ENCODE measurements at places on chromosomes 1 and 21.

DNA sequence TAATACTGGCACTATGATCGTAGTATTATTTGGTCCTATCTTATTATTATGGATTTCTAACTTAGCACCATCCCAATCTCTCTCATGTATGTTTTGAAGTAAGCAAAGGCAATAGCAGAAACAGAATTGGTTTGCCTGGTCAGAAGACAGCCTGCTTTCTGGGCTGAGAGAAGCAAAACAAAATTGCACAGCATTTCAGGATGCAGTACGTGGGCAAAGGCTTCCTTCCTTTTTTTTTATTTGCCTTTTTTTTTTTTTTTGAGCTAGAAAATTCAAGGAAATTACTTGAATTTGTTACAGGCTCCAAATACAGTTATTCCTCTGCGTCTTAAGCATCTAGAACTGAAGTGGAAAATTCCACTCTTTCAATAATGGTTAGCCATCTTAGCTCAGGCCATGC, 8.8 kb downstream of the CDA start:
- DNase-seq = no peak

- no peak for DNase-seq
These were observed 146.9 kb upstream of the IRF2BP2 start for GRCh38 chr1:234756857-234757256.

- no peak for DNase-seq
These were observed 1.2 kb downstream of the LMNA start for GRCh38 chr1:156115514-156116374.

GRCh38 chr1:180192172-180192571, 37.5 kb downstream of the QSOX1 start:
- no peak for DNase-seq

DNA sequence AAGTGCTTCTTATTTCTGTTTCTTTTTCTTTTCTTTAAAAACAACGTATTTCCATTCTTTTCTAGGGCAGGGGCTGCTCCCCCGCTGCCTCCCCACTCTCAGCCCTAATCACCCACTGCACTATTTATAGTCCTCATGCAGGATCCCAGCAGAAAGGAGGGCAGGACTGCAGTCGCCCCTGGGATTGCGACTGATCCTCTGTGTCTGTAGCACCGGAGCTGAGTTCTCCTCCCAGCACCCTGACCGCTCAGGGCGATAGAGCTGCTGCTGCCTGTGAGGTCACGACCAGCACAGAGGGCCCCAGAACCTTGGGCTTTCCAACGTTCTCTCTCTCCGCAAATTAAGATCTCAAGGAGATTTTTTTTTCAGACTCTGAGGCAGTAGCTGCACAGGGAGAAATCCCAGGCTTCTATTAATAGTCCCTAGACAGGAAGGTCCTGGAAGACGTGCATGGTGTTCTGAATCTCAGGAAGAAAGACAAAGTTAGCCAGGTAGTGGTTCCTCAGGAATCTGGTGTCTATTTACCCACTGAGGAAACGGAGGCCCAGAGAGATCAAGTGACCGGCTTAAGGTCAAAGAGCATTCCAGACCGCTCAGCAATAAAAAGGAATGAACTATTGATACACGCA, 46.8 kb downstream of the PRAMEF20 start:
- DNase-seq = no peak

DNA sequence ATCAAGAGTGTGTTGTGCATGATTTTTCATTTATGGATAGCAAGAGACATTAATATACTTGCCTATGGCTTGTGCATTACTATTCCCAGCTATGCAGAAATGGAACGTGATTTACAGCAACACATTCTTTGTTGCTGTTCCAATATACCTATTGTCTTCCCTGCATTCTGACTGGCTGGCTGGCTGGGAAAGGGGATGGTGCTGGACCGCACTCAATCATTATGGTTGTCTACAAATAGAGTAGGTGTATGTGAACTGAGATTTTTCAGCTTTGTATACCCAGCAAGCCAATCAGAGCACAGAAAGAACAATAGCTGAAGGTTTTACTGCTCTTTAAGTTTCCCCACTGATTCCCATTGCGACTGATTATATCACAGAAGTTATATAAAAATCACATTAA, 167.5 kb downstream of the ATG4C start:
- no peak for DNase-seq

DNA sequence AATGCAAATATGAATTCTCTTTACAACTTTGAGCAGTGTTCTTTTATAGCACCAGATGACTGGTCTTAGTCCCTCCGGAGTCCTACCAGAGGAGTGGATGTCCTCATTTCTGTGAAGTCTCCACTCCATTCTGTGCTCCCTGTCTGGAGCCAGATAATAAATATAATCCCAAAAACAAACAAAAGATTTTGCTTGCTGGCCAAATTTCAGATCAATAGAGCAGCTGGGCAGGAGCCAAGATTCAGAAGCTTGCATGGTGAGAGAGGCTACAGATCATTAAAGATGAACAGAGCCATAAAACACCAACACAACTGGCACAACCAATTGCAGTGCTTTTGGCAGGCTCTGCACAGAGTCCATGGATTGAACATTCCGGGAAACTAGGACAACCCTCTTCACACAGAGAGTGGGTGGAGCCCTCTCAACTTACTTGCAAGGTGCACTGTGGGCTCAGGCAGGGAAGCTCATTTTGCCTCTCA, 231.5 kb upstream of the SNX7 start:
- no peak for DNase-seq

- DNase-seq = no peak
These were observed at the start of gene C4BPB for GRCh38 chr1:207088701-207089626. Gene C4BPB (plus strand): TSS chr1:207088860. CDS start chr1:207089532, 672 bp downstream.

- DNase-seq = no peak
These were observed 49.0 kb downstream of the MAGI3 start for GRCh38 chr1:113439277-113439670.

DNA sequence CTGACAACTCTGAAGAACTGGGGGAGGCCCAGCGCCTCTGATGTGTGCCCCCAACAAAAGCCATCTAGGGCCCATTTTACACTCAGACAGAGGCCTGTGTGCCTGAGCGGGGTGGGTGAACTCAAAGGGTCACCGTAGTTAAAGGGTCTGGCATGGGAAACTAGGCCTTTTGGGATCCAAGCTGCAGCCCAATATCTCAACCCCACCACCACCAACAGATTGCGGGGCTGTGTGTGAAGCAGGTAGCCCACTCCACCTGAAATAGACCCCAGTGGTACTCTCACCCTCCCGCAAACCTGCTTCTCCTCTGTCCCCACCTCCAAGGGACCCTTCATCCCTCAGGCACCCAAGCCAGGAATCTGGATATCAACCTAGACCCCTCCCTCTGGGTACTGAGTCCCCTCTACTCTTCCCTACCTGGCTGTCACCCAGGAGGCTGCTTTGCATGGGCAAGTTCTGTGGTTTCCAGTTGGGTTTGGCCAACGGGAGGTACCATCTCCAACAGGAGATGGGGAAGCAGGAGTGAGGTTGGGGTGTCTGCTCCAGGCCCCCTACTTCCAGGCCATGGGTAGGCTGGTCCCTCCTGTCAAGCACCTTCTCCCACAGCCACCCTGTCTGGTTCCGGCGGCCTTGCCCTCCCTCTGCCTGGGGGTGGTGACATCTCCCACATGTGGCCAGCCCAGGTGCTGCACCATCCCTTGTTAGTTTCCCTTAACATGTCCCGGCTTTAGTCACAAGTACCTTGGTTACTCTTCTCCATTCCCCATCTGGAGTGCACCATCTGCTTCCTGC, 35.2 kb upstream of the LRP8 start:
- no peak for DNase-seq

DNA sequence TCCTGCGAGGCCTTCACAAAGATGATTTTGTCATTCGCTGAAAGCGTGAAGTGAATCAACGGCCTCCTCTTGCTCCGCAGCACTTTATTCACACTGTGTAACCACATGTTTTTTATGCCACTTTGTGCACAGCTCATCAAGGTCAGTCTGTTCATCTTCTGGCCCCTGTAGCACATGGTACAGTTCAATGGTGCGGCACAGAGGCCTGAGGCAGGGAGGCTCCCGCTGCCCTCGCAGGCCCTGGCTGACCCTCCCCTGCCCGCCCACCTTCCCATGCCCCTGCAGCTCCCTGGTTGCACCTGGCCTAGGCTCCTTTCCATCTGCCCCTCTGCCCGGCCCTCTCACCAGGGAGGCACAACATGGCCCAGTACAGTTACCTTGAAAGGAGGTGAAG, 87.5 kb downstream of the CD247 start:
- no peak for DNase-seq

GRCh38 chr21:43864962-43865539, at the start of gene AGPAT3:
Gene AGPAT3 (plus strand): TSS chr21:43865223. CDS start chr21:43959682, 94,459 bp downstream.
- DNase-seq = no peak

DNA sequence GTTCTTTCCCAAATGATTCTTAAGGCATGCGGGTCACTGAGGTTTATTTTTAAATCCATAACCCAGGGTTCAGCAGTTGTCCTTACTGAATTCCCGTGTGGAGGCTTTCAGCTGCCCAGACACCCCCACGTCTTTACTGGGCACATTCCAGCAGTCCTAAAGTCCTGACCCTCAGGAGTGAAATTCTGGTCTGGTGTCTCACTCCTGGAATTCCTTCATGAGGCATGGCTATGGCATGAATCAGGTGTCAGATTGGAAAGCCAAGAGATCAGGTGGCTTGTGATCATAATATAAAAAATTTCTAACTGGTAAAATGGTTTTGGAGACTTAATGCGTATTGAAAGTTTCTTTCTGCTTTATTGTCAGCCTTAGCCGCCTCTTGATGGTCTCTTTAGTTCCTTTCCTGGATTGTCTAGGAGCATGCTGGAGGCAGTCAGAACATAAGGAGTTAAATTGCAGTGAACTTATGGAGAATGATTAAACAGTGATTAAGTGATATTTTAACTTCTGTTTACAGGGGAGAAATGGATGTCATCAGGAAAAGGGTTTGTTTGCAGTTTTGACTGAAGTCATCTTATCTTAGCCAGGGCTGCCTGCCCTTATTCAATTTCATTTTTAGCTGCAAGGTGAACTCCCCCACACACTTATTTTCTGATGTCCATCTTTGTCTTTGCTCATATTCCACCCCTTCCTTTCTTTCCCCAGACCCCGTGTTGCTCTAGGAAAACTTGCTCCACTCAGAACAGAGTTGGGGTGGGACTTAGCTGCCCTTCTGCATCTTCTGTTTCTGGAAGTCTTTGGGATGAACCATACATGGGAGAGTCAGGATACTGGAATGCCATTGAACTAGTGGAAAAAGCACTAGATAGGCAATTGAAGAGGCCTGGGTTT, 25.7 kb upstream of the MACF1 start:
- no peak for DNase-seq

DNA sequence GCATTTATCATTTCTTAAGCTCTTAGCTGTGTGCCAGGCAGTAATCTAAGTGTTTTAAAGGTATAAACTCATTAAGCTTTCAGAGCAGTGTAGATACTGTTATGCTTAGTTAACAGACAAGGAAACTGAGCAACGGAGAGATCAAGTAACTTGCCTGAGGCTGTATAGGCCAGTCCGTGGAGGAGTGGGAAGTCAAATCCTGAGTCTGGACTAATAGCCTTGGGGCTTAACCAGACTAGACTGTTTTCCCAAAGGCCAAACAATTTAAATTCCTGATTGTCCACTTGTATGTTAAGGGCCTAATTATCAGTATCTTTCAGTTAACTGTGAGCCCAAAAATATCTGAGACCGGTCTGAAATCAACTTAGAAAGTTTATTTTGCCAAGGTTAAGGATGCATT, 2.6 kb downstream of the IFNAR1 start:
- no peak for DNase-seq

DNA sequence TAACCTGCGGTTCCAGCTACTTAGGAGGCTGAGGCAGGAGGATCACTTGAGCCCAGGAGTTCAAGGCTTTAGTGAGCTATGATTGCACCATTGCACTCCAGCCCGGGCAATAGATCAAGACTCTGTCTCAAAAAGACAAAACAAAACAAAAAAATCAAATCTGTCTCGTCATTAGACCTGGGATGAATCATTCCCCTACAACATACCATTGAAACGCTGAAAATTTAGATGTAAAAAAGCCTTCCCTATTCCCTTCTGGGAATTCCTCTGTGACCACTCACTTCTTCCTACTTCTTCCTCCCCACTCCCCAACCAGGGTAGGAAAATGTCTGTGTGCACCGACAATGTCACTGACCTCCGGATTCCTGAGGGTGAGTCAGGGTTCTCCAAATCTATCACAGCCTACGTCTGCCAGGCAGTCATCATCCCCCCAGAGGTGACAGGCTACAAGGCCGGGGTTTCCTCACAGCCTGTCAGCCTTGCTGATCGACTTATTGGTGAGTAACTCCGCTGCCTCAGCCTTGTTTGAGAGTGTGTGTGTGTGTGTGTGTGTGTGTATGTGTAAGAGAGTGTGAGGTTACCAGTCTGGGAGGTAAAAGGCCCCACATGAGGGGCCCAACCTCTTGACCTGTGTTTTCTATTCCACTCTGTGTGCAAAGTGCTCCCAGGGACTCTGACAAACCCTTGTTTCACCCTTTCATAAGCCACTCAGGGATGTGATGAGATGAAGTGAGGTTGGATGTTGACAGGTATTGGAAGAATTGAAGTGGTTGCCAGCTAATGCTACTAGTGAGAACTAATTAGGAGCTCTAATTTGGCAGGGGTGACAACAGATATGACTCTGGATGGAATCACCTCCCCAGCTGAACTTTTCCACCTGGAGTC, 16.3 kb upstream of the SARS1 start:
- no peak for DNase-seq

DNA sequence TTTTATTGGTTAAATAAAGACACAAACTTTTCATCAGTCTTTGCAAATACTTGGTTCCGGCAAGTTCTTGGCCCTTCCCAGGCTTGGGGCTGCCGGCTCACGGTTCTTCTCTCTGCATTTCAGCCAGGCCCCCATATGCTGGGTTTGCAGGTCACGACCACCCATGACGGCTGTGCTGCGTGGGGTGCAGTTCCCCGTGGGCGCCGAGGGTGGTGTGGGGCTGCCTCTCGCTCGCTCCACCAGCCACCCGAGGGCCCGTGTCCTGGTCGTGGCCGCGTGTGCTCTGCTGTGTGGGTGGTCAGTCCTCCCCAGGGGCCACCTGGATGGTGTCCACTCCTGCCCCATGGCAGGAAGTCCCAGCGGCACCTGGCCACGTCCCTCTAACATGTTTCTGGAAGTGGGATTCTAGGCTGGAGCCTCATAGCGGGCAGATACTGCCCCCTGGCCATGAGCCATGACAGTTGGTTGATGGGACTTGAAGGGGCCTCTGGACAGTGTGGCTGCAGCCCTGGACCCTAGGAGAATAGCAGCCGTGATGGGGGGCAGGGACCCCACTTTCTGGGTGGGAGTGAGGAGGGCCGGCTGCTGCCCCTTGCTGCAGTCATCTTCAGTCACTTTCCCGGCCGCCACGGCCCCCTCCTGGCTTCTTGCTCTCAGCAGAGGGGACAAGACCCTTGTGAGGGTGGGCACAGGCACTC, 46.3 kb downstream of the SKI start:
- DNase-seq = no peak

DNA sequence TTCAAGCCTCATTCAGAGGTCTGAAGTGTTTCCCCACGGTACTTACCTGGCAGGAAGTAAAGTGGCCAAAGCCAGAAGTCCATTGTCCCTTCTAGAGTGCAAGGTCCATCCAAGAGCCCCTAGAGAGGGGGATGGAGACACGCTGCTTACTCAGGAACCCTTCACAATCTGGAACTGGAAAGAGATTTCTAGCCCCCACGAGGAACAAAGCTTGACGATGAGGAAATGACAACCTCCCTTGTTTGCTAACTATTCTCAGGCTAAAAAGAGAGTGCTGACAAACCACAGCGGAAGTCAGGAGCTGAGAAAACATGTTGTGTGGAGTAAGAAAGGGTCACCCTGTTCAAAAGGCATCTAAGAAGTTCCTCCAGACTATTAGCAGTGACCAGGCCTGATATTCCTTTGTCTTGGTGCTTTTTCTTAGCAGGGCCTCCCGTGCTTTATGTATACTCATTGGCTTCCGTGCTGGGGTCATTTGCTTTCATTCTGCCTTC, at the start of gene FCMR:
FCMR (minus strand) TSS at position 170 of the 494 bp plus-strand sequence; CDS start at position 83, 87 bp downstream.
- DNase-seq = no peak

Measured in hippocampal formation (tissue), 2 donors.